ENCODE measurements at places on chromosomes 1 and 21.

DNA sequence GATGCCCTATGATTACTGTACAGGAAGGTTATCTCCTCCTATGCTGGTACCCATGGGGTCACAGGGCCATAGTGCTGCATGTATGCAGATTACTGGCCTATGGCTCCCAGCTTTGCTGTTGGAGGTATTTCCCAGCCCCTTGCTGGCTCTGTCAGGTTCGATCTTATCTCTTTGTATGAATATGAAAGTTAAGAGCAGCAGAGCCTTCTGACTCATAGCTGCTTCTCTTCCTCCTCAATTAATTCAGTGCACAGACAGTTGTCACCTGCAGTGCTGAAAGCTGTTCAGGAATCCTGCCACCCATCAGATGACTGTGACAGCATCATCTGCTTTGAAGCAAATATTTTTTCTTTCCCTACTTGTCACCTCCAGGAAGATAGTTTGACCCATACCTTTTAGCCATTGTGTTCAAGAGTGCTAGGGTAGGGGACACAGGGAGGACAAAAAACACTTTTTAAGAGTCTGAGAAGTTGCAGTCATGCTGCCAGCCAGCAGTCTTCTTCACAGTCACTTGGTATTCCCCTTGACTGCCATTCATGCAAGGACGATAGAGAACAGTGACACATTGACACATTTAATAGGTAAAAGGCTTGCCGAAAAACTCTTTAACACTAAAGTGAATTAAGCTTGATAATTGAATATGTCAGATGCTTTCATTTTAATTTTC is 73.1 kb downstream of the KIF1B start:
- DNase-seq: no peak

DNA sequence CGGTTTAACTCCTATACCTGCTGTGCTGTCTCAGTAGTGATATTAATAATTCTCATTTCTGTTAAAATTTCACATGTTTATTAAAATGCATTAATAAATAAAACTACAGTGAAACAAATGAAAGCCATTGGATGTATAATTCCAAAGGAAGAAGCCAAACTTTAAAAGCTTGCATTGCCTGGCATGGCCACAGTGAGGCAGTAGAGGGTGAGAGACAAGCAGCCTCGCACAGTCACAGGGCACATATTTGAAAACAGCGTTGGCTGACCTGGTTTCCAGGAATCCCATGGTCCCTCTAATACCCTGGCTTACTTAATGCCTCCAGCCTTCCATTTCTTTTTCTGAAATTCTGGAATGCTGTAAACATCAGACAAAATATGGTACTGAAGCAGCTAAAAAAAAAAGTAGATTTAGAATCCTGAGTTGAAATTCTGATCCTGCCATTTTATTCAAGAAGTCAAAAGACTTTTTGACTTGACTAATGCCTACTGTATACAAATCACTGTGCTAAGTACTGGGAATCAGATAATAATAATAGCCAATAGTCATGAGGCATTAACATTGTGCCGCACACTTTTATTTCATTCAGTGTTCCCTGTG is 6.7 kb upstream of the RNASEL start:
- DNase-seq: peak; percentile 61

GRCh38 chr1:8412183-8412831 is 94.4 kb downstream of the SLC45A1 start:
- no peak for DNase-seq

DNA sequence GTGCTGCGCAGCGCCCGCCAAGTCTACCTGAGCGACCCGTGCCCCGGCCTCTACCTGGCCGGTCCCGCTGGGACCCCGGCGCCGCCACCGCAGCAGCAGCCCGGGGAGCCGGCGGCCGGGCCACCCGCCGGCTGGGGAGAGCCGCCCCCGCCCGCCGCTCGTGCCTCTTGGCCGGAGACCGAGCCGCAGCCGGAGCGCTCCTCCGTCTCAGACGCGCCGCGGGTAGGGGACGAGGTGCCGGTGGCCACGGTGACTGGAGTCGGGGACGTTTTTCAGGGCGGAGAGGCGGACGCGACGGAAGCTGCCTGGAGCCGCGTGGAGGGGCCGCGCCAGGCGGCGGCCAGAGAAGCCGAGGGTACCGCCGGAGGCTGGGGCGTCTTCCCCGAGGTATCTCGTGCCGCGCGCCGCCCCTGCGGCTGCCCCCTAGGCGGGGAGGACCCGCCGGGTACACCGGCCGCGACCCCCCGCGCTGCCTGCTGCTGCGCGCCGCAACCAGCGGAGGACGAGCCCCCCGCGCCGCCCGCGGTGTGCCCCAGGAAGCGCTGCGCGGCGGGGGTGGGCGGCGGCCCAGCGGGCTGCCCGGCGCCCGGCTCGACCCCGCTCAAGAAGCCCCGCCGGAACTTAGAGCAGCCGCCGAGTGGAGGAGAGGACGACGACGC is 646 bp downstream of the IER5 start:
- peak; percentile 47 for DNase-seq

DNA sequence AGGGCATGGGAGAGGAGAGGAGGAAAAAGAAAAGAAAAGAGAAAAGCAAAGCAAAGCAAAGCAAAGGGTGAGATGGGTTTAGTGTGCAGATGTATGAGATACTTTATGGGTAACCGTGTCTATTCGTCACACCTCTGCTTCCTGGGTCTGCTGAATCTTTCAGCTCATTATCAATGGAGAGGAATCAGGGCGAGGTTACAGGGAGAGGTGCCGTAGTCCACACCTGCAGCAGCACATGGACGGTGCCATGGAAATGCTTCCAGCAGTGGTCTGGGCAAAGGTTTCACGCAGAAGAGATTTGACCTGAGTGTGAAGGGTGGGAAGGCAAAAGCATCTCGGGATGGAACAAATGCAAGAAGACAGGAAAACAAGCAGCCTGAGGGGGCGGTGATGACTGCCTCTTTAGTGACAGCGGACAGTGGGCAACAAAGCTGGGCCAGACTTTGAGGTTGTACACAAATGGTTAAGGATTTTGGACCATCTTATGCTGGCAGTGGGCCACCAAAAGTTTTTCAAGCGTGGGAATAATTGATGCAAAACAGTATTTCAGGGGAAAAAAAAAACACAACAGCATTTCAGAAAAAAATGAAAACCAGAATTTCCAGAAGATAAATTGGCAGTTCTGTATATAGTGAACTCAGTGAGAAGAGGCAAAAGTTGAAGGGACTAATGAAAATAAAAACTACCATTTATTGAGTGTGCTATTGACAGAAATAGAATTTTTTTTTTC is 19.5 kb upstream of the SRP9 start:
- DNase-seq: no peak

DNA sequence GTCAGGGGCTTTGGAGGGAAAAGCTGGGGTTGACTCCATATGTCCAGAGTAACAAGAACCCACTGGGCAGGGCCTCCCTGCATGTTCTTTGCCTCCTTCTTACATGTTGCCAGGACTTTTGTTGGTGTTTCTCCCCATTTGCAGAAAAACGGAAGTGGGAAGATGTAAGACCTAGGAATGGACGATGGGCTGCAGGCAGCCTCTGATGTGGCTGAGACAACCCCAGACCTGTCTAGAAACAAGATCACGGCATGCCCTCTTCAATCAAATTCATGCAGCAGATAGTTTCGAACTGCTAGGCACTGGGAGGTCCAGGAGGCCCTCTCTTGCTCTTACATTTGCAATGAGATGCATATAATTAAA is 3.4 kb downstream of the FAM43B start:
- no peak for DNase-seq

DNA sequence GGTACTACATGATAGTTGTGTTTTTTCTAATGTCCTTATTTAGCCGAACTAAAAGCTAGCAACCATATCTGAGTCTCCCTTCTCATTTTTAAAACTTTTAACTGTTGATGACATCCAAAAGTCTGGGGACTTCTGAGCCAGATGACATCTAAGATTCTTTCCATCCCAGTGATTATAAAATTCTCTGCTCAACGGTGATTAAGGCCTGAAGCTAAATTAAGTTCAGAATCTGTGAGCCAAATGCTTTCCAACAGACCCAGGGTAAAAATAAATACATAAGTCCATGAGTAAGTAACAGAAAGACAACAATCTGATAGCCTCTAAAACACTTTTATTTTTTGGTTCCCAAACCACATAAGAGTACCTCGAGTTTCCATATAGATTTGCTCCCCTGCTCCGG is 13.1 kb upstream of the PTP4A2 start:
- DNase-seq: no peak

DNA sequence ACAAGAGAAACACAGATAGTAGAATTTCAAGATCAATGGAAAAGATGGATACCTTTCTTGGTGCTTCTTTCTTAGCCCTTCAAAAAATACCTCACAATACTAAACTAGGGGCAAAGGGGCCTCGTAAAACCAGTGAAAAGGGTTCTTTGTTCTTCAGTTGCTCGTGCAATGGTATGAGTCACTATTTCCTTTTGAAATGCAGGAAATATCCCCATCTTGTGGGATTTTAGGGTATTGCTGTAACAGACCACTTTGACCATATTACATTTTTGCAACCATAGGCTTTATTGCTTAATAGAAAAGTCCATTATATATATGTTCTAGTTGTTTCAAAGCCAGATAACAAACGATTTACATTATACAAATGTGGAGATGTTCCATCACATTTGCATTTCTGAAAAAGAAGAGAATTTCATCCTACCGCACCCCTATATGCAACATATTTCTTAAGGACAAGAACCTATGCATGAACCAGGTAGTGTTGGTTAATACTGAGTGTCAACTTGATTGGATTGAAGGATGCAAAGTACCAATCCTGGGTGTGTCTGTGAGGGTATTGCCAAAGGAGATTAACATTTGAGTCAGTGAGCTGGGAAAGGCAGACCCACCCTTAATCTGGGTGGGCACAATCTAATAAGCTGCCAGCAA is 88.6 kb upstream of the PKN2 start:
- DNase-seq: no peak

GRCh38 chr1:226511296-226511695 is 37.3 kb upstream of the STUM start:
- DNase-seq: no peak

GRCh38 chr1:92399076-92399475 is 87.6 kb downstream of the GFI1 start:
- DNase-seq: no peak

DNA sequence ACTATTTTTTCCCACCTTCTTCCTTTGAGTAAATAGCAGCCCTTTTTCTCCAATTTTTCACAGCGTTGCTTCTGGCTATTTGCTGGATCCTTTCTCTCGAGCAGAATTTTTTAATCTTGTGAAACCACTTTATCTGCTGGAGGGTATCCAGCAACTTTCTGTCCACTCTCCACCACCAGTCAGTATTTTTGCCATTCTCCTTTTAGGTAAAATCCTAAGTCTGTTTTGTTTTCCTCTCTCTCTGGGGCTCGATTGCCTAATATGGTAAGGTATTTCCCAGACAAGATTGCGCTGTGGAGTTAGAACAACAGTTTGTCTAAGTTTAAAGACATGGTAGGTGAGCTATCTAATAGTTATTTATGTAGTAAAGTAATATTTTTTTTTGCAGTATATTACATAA is 156.9 kb downstream of the PPP1R12B start:
- DNase-seq: no peak

DNA sequence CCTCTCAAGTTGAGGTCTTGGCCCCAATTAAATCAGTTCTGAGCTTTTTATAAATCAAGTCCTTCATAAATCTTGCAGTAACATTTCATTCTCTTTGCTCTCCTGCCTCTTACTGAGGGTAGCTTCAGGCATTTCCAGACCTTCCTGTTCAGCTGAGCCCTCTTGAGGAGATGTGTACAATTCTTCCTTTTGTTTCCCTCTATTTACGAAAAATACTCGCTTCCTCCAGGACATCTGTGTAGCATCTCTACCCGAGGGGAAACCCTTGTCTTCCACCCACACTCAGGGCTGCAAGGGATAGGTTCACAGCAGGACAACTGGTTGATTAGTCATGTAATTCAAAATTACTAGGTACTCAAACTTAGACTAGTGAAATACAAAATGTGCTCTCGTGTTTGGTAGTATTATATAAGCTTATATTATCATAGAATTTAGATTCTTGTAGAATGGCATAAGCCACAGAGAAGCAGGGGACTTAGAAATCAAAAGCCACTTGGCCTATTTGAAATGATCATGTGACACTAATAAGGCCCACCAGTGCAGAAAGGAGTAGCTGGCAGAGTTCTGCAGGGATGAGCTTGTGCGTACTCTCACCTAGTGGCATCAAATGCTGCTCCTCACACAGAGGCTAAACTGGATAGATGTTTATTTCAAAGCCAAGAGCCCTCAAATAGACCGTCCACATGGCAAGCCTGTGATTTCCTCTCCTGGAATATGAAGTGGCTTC is 126.7 kb downstream of the GDAP2 start:
- DNase-seq: no peak

- DNase-seq: no peak
Observed at GRCh38 chr1:62926681-62927252, 142.8 kb downstream of the ATG4C start.

DNA sequence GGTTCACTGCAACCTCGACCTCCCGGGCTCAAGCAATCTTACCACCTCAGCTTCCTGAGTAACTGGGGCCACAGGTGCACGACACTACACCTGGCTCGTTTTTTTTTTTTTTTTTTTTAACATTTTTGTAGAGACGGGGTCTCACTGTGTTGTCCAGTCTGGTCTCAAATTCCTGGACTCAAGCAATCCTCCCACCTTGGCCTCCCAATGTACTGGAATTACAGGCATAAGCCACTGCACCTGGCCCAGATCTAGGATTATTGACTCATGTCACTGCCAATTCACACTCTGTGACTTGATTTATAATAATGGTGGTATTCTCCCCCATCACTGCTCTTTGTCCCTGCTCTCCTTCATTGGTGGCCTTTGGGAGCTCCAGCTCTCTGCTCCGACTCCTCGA is 145.1 kb downstream of the PTPRU start:
- DNase-seq: no peak

GRCh38 chr21:37987668-37988067 is 71.4 kb upstream of the KCNJ6 start:
- no peak for DNase-seq

- DNase-seq: no peak
Observed at GRCh38 chr1:227299241-227299627, 19.1 kb downstream of the CDC42BPA start.

DNA sequence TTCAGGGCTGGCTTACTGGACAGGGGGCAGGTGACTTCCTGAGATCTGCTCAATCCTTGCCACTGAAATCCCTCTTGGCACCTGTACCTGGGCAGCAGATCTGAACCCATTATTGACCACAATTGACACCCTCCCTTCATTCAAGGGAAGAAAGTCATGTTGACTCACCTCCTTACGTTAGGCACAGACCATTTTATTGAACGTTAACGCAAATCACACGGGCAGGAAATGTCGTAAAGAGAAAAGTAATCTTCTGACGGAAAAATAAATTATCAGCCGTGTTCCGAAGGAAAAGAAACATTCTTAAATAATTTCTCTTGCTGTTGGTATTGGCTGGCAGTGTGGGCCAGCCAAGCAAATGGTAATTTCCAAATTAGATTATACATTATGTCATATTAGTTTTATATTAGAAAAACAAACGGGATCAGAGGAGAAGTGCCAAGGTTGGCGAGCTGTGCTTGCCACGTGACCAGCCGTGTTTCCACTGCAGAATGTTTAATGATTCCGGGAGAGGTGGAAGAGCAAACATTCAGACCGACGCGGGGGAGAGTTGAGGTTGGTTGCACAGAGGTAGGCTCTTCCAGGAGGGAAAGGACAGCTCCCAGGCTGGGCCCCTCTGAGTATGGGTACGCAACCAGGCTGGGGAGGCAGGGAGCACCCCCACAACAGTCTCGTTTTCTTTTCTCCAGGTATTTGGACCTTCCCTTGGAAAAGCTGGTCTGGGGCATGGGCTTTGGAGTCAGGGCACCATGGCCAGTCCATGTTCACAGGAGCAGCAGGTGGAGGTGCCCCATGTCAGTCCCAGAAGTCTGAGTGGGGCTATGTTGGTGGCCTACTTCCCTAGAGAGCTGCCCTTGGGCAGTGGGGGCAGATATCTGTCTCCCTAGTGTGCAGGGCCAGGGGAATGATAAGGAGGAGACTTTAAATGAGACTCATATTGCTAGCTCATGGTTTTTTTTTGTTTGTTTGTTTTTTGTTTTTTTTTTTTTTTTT is 121.1 kb downstream of the FOXD2 start:
- no peak for DNase-seq

All from Right ventricle myocardium superior (tissue), 1 donor.